ENCODE measurements at places on chromosomes 4 and X.

- DNase-seq: no peak
Measured at GRCh38 chr4:162392946-162393345, 229.1 kb upstream of the FSTL5 start.

DNA sequence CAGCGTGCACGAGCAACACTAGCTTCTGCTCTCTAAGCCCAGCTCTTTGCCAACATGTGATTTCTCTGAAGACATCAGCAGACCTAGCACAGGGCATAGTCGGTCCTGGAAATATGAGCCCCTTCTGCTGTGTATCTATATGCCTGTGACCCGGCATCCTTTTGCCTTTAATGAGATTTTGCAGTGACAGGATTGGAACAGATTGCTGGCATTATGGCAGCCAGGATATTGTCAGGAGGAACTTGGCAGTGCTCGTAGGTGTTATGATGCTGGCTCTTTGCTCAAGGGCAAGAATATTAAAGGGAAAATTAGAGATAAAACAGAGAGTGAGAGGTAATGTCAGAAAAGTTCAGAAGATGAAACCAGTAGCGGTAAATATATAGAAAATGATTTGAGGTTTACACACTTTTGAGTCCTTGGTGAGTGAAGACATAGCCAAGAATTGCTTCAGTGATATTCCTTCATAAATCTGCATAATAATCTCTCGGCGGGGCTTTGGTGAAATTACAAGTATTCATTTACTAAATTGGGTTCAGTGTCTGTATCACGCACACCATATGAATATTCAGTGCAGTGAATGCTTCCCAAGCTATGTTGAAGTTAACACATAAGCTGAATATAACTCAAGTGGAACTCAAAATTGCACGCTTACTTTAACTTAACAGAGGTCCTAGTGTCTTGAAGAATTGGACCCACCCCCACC, 502.1 kb upstream of the NR3C2 start:
- no peak for DNase-seq

- DNase-seq: peak; percentile 61
Measured at GRCh38 chr4:38605753-38606586, 58.0 kb upstream of the KLF3 start.

DNA sequence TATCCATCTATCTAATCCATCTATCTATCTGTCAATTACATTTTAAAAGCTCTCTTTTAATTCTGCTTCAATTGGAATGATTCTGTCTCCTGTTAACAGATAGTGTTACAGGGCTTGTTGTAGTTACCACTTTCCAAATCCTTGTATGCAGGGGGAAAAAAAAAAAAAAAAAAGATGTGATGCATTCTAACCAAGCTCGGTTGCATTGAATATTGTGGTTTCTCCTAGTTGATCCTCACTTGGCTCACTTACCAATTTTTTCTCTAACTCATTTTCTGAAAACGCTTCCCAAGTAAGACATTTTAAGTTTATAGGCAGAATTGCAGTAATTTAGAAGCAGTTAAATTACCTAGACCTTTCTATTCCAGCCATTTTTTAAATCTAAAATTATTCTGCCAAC, 327.9 kb upstream of the PITX2 start:
- no peak for DNase-seq

GRCh38 chrX:7946960-7947359, 19.7 kb upstream of the PNPLA4 start:
- no peak for DNase-seq

GRCh38 chr4:54256491-54257486, 27.7 kb downstream of the PDGFRA start:
- DNase-seq: no peak

GRCh38 chrX:8870411-8870810, 69.2 kb upstream of the FAM9A start:
- DNase-seq: no peak

DNA sequence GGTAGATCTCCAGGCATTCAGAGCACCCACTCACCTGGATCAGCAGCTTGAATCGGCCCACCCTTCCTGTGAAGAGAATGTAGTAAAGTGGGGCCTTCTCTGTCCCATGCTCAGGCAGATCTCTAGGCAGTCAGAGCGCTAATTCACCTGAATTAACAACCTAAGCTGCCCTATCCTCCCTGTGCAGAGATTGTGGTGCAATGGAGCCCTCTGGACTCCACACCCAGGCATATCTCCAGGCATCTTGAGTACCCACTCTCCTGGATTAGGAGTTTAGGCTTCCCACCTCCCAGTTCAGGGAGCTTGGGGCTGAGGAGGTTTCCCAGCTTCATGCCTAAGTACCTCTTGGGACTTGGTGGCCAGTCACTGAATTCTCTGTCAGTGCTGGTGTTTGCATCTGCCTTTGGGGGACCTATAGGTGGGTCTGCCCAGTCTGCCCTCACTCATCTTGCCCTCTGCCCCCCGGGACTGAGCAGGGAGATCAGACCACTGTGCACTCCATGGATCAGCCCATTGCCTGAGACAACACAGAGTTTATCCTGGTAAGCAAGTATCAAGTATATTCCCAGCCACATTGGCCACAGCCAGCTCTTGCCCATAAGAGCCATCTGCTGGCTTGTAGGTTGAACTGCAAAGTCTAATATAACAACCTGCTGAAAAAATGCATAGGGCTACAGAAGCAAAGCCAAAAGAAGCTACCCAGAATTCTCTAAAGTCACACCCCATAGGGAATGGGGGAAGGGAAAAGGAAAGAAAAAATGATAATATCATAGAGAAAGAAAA, 372.9 kb downstream of the KLHL13 start:
- no peak for DNase-seq

DNA sequence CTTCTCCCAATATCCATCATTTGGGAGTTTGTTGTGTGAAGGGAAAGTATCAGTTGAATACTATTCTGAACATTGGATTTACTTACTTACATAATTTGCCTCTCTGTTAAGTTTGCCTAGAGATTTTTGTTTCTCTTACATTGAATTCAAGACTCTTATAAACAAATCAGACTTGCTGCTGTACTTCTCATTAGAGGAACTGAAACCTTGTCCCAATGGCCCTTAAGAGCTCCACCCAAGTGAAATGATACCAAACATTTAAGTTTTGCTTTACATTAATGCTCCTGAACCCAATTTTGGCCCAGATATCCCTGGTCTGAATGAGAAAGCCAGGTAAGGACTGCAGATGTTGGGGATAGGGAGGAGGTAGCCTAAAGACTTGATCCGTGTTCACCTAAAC, 32.0 kb downstream of the HAND2 start:
- no peak for DNase-seq

- no peak for DNase-seq
Measured at GRCh38 chrX:101507372-101507771, 22.1 kb downstream of the ARMCX4 start.

- DNase-seq: no peak
Measured at GRCh38 chr4:137610960-137611359, 78.7 kb upstream of the PCDH18 start.

DNA sequence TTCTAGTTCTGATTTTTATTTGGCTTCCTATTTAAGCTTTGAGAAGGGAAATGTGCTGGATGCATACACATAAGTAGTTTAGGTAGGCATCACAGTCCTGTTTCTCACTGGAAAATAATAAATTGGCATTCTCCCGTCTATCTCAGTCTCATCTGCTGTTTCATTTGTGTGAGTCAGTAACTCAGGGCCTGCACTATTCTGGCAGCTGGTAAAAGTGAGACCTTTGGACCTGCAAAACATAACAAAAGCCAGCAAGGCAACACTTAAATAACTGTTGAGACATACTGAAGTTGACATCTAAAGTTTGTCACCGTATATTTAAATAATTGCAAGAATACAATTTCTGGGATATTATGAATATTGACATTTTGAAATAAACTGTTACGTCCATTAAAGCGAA, 8.6 kb upstream of the UBQLN2 start:
- no peak for DNase-seq

DNA sequence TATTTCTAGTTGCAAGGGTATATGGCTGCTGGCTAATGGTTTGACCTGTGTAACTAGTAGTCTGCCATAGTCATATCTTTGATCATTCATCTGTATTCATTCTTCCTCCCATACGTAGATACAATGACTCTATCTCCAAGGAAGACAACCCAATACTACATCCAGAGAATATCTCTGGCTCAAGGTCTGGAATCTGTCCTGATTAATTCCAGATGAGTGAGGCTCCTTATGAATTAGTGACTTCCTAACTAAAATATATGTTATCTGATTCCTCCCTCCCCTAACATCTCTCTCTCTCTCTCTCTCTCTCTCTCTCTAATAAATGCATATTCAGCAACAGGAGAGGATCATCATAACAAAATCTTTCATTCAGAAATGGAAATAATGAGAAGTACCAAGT, 641.5 kb downstream of the FAT4 start:
- no peak for DNase-seq

GRCh38 chrX:142312591-142312990, 107.5 kb upstream of the MAGEC2 start:
- no peak for DNase-seq

- DNase-seq: no peak
Measured at GRCh38 chr4:109495514-109495913, 61.9 kb downstream of the SEC24B start.

GRCh38 chrX:140712413-140713173, 3.0 kb downstream of the LINC00632 start:
- DNase-seq: peak; percentile 38

DNA sequence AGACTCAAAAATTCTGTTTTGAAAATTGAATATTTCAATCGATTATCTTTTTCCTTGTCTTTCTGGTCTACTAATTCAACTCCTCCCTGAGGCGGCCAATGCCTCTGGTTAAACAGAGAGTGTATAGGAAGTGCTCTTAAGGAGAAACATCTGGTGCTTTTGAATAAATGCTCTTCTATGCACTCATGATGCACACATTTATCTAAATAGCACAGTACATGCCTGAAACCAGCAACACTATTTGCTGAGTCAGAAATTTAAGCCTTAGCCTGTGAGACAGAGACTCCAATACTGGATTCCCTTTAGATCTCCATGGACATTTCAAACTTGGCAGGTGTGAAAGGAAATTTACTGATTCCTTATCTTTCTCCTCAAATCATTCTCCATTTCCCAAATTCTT, 118.6 kb downstream of the SLIT2 start:
- no peak for DNase-seq

DNA sequence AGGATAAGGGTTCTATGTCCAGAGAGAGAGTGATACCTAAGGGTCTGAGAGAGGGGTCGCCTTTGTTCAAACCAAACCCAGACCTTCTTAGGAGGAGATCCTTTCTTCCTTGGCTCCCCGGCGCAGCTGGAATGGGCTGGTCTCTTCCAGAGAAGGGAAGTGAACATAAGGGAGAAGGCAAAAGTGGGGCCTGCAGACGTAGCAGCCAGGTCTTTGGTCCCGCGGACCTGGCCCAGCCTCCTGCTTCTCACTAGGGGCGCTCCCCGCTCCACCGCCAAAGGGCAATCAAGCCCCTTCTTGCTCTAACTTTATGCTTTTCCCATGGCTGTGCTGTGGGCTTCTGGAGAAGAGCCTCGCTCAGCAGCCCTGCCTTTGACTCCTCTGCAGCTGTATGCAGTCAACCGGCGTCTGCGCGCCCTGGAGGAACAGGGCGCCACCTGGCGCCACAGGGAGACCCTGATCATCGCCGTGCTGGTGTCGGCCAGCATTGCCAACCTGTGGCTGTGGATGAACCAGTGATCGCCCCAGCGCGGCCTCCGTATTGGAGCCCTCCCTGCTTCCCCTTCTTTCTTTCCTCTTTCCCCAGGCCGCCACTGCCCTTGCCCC, 6.5 kb downstream of the FATE1 start:
- DNase-seq: no peak

- no peak for DNase-seq
Measured at GRCh38 chr4:2802618-2803531, 10.0 kb downstream of the SH3BP2 start.

GRCh38 chr4:150217192-150217591, 138.9 kb downstream of the DCLK2 start:
- DNase-seq: peak; percentile 38

DNA sequence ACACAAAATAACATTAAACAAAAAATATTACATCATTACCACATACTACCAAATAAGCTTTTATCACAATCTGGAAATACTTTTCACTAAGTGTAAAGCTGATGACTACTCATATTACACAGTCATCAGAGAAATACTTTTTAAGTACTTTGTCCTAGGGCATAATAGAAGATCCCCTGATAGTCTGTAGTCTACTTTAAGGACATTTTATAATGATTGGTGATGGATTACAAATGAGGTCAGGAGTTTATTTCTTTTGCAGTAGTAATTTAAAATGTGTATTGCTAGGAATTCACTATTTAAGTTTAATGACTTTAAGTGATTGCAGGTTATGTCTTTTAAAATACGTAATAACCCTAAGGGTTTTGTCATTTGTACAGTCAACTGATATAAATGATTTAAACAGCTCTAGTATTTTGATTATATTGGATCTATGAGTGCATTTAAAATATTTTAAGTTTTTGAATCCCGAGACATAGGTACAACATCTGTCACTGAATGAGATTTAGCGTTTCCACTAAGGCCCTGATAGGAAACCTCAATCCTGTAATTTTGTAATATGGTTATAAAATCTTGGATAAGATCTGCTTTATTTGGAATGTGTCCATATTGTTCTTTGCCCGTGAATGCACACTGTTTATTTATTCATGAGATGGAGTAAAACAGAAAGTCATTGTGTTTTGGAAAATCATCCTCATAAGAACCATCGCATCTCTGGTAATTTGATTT, 189.5 kb downstream of the ARAP2 start:
- no peak for DNase-seq

DNA sequence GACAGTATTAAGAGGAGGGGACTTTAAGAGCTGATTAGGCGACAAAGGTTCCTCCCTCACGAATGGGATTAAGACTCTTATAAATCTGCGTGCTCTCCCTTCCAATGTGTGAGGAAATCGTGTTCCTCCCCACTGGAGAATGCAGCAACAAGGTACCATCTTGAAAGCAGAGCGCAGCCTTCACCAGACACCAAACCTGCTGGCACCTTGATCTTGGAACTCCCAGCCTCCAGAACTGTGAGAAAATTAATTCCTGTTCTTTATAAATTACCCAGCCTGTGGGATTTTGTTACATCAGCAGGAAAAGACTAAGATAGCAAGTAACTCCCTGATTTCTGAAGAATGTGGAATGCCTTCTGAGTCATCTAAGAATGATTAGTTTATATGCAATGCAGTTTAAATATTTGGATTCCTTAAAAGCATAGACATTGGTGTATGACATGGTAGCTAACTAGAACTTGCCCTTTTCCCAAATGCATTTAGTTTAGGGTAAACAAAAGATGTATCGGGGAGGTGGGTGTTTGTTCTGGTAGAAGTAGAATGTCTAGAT, 86.1 kb downstream of the USP46 start:
- no peak for DNase-seq

DNA sequence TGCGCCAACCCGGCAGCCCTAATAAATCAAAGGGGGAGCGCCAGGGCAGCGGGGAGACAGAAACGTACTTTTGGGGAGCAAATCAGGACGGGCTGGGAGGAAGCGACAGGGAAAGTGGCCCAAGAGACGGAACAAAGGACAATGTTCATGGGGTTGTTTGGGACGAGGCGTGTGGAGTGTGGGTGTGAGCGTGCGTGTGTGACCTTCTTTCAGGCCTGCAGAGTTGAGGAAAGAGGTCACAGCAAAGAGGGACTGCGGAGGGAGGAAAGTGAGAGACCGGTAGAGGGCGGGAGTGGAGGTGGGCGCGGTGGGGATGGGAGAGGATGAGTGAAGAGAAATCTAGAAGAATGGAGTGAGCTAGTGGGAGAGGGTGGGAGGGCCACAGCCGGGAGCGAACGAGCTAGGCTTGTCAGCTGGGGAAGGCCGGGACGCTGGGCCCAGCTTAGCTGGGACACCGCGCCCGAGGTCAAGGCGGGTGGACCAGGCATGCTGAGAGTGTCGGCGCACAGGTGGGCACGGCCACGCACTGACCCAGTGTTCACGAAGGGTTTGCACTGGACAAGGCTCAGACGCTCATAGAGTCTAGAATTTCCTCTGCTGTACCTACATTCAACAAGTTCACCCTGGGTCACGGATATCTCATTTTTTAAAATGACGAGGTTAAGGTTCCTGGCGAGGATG, 14.7 kb upstream of the PITX2 start:
- no peak for DNase-seq

Measured in NCI-H345 (cell line).